ENCODE measurements at places on chromosomes 5 and 9.

GRCh38 chr9:33114746-33115145 lies 38.3 kb upstream of the SMU1 start:
- DNase-seq: no peak

GRCh38 chr5:171841984-171842776 lies 56.6 kb downstream of the SMIM23 start:
- no peak for DNase-seq

- DNase-seq: no peak
Measured at GRCh38 chr5:38497946-38498345, 58.5 kb downstream of the LIFR start.

GRCh38 chr9:93246111-93246510 lies 62.2 kb downstream of the WNK2 start:
- no peak for DNase-seq

GRCh38 chr9:124222918-124223720 lies 34.6 kb upstream of the NEK6 start:
- no peak for DNase-seq

DNA sequence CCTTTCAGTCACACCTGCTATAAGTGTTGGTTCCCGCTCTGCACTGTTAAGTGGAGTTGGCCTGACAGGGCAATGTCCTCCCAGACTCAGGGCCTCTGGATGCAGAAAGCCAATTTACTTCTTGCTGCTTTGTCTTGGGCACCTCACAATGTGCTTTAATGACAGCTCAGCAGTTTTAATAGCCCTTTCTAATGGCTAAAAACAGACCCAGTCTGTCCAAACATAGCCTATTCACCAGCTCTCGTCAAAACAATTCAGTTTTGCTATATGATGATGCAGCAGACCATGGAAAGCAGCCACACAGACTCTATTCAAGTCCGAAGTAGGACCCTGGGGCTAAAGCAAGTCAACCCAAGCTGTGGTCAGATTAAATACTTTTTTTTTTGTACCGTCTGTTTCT lies 529.1 kb upstream of the SEMA6A start:
- no peak for DNase-seq

GRCh38 chr9:33404788-33405362 lies 2.5 kb upstream of the AQP7 start:
- no peak for DNase-seq

DNA sequence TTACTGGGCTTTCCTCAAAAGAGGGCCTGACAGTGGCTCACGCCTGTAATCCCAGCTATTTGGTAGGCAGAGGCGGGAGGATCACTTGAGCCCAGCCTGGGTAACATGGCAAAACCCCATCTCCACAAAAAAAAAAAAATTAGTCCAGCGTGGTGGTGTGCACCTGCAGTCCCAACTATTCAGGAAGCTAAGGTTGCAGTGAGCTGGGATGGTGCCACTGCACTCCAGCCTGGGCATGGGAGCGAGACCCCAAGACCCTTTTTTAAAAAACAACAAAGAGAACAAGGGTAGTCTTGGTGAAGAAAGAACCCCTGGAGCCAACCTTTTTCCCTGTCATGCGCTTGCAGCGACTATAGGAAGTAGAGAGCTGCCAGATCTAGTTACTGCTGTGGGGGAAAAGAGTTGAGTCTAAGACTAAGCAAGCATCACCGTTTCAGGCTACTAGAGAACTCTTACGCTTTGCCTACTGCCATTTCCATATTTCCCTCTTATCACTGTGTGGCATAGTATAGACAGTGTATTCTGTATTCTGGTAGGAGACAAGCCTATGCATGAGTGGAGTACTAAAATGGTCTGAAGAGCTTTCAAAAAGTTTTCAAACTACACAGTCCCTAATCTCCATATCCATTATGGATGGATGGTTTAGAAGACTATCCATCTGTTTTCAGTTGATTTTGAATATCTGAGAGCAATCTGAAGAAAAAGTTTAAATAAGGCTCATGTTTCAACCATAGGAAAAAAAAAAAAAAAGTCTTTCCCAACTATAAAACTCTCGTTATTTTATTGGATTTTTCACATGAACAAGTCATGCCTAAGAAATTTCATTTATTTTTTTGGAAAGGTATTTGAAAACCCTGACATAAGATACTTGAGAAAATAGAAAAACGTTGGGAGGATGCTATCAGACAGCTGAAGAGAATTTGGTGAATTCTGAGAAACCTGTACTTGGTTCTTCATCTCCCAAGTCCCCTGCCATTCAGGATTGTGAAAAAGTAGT lies 2.6 kb downstream of the C9orf40 start:
- no peak for DNase-seq

DNA sequence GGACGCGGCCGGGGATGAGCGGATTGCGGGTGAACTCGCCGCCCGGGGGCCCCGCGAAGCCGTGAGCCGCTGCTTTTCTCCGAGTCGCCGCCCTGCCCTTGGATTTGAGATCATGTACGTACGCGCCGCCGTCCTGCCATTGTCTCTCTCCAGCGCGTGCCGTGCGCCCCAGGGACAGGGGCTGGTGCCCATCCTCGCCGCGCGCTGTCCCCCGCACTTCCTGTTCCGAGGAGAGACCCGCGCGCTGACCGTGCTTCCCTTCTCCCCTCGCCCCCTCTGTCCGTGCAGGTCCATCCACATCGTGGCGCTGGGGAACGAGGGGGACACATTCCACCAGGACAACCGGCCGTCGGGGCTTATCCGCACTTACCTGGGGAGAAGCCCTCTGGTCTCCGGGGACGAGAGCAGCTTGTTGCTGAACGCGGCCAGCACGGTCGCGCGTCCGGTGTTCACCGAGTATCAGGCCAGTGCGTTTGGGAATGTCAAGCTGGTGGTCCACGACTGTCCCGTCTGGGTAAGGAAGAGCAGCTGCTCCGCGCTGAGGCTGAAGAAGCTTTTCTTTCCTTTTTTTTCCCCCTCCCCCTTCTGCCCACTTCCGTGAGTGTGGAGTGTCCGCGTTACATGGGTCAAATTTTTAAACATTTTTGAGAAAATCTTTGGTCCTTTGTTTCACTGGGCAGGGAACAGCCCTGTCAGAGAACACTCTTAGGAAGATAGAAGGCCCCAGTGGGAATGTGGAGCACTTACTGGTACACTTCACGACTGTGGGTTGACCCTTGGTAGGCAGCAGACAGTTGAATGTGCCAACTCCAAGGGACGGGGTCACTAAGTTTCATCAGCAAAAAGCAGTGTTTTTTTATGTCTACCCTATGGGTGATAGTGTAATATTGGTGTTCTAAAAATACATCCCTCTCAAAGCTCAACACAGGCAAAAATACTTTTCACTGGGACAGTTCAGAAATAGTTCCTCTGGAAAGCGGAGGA lies 727 bp downstream of the RHOBTB3 start:
- no peak for DNase-seq

DNA sequence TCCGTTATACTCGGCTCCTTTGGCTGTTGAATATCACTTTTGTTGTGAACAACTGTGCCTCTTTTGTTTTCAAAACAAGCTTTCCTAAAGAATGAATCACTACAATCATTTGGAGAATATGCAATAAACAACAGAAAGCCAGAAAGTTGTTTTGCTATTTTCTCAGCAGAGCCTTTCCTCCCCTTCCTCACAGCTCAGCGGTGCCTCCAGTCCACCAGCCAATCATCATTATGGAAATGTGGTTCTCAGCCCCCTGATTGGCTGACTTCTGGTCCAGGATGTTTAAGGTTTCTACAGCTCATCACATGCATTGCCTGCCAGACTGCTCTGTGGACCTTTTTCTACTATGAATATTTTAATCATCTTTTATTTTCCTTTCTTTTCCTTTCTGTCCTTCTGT lies 9.1 kb upstream of the ZNF608 start:
- no peak for DNase-seq

DNA sequence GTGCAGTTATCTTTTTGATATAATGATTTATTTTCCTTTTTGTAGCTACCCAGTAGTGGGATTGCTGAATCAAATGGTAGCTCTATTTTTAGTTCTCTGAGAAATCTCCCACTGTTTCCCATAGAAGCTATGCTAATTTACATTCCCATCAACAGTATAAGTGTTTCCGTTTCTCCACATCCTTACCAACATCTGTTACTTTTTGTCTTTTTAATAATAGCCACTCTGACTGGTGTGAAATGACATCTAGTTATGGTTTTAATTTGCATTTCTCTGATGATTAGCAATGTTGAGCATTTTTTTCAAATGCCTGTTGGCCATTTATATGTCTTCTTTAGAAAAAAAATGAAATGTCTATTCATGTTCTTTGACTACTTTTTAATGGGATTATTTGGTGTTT lies 94.7 kb downstream of the SERINC5 start:
- DNase-seq: no peak

- peak; percentile 38 for DNase-seq
Measured at GRCh38 chr5:131384616-131385214, 120.9 kb downstream of the CDC42SE2 start.

DNA sequence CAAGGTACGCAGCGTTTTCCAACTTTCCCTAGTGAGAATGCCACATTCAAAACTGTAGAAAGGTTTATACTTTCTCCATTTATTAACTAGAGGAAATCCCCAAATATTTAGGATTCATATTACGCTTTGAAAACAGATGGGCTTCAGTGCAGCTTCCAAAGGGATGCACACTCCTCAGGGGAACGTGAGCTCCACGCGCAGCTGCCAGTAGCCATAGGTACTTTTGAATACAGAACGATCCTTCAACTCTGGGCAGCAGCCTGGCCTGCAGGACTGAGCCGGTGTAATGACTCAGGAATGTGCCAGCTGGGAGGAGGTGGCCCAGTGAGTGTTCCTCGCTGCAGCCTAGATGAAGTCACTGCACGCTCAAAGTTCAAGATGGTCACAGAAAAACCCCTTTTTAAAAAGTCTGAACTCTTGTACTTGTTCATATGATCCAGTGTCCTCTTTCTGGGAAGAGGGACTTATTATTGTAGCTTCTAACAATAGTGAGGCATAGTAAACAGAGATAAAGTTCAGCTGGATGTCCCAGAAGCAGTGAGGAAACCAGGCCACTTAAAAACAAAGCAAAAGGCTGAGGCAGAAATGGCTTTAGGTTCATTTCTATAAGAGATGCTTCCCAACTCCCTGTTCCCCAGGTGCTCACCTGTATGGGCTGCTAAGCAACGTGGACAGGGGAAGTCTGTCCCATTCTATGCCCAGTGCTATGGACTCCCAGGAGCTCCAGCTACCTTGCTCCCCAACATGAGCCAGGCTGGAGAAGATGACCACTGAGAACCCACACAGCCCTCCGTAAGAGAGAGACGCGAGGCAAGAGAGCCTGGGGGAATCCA lies 130.0 kb downstream of the LHFPL2 start:
- no peak for DNase-seq

DNA sequence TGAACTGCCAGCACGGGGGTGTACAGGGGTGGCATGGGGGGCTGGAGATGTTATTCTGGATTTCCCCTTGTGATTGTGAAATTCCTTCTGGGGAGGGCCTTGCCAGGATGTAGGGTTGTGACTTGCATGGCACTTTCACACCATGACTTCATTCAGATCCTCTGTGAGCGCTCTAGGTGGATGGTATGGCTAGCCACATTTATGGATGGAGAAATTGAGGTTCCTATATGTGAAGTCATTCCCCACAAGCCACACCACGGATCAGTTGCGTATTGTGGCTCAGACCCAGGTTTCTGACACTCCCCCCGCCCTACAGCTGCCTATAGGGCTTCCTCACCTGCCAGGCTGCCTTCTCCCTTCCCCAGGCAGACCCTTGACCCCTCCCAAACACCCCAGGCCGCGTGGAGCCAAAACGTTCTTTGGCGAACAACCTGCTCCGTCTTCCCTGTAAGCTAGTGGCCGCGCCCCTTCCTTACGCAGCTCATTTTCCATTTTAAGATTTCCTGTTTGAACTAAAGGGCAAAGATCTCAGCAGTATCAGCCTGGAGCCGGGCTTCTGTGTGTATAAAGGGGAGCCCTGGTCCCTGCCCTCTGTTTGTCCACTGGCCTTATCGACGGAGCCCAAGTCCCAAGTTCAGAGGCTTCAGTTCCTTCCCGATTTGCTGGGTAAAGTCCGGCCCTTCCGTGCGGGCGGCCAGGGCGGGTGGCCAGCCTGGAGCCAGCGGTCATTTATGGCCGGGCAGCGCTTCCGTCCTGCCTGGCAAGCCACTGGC lies 97.8 kb upstream of the KLF4 start:
- DNase-seq: no peak

GRCh38 chr9:95607507-95607906 lies 90.7 kb upstream of the PTCH1 start:
- DNase-seq: no peak

- no peak for DNase-seq
Measured at GRCh38 chr5:180142824-180143610, 66.0 kb downstream of the RASGEF1C start.

GRCh38 chr9:114484854-114485443 lies 20.3 kb downstream of the WHRN start:
- DNase-seq: peak; percentile 28

- no peak for DNase-seq
Measured at GRCh38 chr5:151257731-151258181, 4.8 kb downstream of the GM2A start.

DNA sequence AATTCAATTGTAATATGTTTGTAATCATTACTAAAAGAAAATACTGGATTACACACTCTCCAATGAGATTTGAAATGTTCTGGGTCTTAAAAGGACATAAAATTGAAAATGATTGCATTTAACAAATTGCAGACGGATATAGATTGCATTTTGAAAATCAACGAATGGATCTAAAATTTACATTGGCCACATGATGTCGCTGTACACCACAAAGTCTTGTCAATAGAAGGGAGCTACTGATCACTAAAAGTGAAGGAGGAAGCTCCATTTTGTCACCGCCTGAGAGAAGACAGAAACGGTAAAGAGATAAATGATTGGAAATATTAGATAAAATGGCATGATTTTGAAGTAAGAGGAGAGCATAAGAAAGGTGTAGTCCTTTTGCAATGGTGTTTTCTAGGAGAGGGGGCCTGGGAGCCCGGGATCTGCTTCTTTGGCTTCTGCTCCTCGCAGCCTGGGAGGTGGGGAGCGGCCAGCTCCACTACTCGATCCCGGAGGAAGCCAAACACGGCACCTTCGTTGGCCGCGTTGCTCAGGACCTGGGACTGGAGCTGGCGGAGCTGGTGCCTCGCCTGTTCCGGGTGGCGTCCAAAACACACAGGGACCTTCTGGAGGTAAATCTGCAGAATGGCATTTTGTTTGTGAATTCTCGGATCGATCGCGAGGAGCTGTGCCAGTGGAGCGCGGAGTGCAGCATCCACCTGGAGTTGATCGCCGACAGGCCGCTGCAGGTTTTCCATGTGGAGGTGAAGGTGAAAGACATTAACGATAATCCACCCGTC lies at the start of gene PCDHA1:
TSS of gene PCDHA1 (plus strand) at position 236 of the 782 bp plus-strand sequence.
- no peak for DNase-seq

- DNase-seq: no peak
Measured at GRCh38 chr5:177967221-177967887, 28.7 kb downstream of the PROP1 start.

DNA sequence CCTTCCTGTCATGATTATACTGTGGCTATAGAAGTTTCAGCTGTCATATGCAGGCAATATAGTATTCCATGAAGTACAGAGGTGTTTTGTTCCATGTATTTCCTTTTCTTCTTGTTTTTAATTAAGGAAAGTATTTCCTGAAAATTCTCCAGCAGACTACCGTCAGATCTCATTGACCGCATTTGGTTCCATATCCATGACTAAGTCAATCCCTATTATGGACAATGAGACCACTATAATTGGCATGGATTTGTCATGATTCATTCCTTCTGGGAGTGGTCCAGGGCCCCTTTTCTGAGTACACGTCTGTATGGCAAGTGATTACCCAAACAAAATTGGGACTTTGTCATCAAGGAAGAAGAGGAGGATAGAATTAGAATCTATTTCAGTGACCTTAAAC lies 283.2 kb upstream of the CLINT1 start:
- no peak for DNase-seq
